ENCODE measurements at places on chromosomes 11 and 22.

DNA sequence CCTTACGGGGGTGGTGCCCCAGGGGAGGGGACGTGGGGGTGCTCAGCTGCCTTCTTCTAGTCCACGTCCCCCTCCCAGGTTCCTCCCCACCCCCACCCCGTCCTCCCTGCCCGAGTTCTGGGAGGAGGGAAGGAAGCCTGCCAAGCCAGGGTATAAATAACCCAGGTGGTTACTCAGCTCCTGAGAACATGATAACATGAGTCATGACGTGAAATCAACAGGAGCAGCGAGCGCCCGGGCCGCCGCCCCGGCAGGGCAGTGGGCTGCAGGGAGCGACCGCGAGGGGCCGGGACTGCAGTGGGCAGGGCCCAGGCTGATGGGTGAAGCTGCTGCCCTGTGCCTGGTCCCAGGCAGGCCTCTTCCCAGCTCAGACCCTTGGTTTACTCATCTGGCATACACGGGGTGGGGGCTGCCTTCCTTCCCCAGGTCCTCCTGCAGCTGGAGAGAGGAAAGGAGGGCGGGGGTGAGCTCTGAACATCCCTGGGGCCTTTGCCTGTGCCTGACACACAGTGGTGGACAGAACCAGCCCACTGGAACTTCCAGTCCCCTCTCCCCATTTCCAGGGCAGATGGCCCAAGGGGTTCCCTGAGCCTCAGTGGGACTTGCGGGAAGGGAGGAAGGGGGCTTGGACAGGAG, 8.8 kb upstream of the PDGFB start:
- DNase-seq = peak; percentile 52

GRCh38 chr11:98572941-98573340, 447.8 kb upstream of the CNTN5 start:
- no peak for DNase-seq

DNA sequence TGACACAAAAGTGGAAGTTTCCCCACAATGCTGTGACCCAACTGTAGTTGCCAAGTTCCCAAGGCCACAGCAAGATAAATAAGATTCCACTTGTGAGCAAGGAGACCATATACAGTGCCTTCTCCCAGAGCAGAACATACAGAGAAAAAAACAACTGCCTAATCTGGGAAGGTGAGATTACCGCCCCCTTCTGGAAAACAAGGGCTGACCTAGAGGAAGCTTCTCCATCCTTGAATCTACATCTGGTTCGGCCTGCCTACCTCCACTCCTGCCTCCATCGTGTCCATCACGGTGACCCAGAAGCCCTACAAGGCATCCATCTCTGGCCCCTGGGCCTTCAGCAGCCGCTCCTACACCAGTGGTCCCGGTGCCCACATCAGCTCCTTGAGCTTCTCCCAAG, 6.1 kb upstream of the RNASEH2C start:
- no peak for DNase-seq

GRCh38 chr22:49103314-49104059, 724.2 kb downstream of the BRD1 start:
- no peak for DNase-seq

DNA sequence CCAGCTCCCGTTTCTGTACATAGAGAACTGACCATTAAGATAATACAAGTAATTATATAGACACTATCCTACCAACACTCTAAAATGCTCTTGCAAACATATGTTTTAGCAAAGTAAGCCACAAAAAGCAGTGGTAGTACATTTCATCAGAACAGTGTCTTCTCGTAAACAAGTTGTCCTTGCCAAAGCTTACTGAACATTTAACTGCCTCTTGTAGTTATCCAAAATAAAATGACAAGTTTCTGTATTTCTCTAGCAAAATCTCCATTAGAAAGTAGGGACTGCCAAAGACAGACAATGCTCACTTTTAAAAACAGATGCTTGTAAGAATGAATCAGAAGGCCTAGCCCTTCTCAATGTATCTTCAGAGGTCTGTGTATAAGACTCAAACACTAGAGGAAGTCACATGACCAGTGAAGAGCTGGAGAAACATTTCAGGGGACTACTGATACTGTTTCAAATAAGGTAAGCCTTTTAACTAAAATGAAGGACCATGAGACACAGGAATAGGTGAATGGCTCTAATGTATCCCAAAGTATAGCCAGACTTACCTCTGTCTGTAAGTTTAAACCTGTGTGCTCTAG, 7.8 kb upstream of the ZC3H12C start:
- no peak for DNase-seq

DNA sequence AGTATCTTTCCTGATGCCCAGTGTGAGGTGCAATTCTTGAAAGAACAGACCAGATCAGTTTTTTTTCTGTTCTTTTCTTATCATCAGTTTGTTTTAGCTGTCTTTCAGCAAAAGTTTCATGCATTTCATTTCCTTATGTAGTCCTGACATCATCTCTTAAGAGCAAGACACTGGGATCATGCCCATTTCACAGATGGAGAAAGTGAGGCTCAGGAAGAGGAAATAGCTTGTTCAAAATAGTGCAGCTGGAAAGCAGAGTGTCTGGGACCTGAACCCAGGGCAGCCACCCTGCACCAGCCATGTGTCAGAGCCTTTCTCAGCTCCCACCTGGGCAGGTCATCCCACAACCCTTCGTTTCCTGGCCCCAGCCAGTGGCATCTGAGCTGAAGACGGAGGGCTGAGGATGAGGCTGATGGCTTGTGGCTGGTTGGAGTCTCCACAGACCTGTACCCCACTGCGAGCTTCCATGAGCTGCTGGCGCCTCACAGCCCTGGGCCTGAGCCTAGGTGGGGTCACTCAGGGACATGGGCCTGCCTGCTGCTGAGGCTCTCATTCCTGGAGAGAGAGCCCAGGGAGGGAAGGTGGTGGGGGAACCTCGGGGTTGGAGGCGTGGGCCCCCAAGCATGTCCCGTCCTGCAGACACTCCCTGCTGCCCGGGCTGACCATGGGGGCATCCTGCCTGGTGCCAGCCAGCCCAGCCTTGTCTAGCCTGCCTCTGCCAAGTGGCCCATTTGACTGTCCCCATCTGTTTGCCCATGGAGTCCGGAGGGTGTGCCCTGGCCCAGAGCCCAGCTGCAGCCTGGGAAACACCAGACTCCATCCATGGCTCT, 61.8 kb downstream of the SMIM38 start:
- no peak for DNase-seq

GRCh38 chr22:46061501-46062231, 84.7 kb upstream of the WNT7B start:
- no peak for DNase-seq

GRCh38 chr11:17750013-17750800, 15.6 kb downstream of the KCNC1 start:
- DNase-seq = no peak

DNA sequence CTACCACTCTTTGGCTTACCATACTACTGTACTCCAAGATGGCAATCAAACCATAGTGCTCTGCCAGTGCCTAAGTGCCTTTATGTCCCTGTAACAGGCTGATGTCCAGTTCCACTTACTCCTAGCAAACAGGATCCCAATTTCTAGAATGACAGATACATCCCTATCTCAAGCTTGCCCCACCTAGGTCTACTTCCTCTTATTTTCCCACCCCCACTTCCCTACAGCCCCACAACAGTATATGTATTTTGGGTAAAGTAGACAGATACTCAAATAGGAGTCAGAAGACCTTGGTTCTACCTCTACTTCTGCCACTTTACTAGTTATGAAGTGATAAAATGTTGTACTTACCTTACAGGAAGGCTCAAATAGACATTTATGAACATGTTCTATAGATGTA, 24.1 kb downstream of the SIK3 start:
- DNase-seq = no peak

- DNase-seq = no peak
These were observed 55.6 kb downstream of the CLTCL1 start for GRCh38 chr22:19235874-19236273.

DNA sequence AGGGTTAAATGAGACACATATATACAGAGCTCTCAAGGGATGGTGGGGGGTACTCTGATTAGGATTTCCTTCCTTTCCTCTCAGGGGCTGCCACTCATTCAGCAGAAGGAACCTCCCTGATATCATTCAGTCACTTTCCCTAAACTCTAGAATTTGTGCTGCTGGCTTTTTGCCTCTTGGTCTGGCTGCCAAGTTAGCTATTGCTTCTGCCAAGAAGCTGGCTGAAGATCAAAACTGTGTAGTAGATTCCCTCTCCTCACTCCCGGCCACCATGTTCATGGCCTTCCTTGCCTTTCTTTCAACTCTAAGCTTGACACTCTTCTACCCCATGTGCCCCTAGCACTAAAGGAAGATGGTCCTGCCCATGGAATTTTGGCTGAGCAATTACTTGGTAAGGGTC, 18.7 kb downstream of the SLC6A5 start:
- DNase-seq = no peak

DNA sequence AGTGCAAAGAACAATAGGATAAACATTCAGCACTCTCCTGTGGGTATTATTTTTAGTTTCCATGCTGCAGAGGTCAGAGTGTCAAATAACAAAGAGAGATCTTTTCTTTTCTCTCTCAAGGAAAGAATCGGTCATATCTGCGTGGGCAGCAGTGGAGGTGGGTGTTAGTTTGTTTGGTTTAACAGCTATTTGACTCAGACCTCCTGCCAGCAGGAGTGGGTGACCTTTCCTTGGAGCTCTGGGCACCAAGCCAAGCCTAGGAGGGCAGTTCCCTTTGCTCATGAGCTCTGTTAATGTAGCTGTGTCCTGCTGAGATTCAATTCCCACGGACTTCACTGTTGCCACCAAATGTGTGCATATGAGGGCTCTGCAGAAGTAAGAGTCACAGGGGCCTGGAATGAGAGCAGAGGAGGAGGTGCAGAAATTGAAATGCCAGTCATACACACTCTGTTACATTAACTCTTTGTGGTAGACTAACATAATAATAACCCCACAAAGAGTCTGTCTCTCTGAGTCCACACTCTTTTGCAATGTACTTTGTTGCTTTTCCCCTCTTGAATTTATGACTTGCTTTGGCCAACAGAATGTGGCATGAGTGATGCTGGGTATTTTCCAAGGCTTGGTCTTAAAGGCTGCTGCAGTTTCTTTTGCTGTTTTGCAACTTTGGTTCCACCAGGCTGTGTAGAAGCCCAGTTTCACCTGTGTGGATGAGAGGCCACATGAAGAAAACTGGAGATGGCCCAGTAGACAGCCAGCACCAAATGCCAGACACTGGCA, 76.0 kb upstream of the GRK3 start:
- DNase-seq = peak; percentile 59

- no peak for DNase-seq
These were observed 3.9 kb downstream of the DBX1 start for GRCh38 chr11:20156280-20156875.

DNA sequence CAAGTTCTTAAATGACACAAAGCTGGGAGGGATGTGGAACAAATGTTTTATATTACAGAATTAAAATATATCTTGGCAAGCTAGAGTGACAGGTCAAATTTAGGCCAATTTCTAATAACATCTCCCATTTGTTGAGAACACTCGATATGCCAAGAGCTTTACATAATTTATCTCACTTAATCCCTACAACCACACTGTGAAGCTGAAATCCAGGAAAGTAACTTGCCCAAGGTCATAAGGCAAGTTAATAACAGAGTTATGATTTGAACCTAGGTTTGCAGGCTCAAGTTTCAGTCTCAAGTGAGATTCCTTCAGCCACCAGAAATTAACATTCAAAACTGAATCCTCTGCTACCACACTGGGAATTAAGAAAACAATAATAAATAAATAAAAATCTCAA, 38.3 kb downstream of the RAB30 start:
- DNase-seq = no peak

DNA sequence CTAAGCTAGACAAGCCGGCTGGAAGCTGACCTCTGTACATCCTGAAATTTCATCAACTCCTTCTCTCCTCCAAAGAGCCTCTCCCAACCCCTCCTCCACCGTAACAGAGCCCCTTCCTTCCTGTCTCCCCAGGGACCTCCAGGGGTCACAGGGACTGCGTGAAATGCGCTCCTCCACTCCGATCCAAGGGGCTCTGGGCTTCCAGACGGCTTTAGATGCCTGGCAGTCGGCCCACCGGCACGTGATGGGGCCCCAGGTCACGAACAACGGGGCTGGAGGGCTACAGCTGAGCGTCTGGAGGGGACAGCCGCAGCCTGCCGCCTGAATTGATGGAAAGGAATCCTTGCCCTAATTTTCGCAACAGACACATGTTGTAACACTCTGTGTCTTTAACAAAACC, 264.1 kb downstream of the MN1 start:
- no peak for DNase-seq

All from stromal cell of bone marrow (primary cell).